HT-29 (cell line): ENCODE measurements at places on chromosomes 7 and 10. TPM values are rescaled to one million over a fixed set of nuclear protein-coding genes. Genes with fewer than 3 reads are reported as not detected.
A peak's percentile ranks its signal among the peaks of the same experiment; 100 is the strongest.

DNA sequence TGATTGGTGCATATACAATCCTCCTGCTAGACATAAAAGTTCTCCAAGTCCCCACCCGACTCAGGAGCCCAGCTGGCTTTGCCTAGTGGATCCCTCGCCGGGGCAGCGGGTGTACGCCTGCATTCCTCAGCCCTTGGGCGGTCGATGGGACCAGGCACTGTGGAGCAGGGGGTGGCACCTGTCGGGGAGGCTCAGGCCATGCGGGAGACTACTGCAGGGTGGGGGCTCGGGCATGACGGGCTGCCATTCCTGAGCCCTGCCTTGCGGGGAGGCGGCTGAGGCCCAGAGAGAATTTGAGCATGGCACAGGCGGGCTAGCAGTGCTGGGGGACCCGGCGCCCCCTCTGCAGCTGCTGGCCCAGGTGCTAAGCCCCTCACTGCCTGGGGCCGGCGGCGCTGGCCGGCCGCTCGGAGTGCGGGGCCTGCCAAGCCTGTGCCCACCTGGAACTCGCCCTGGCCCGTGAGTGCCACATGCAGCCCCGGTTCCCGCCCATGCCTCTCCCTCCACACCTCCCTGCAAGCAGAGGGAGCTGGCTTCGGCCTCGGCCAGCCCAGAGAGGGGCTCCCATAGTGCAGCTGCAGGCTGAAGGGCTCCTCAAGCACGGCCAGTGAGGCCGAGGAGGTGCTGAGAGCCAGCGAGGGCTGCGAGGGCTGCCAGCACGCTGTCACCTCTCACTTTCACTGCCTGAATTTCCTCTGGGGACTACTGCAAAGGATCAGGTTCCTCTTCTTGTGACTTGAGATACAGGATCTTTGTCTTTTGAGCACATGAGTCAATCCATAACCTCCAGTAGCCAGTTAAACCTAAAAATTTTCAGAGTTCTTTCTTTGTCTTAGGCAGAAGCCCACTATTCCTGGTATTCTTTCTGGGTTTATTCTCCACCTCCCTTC is 25.1 kb upstream of the ELOVL3 start:
- no peak for DNase-seq

Gene CD36
- total RNA-seq, result not detected in 2 replicates

- DNase-seq, result peak; percentile 88
Observed at GRCh38 chr7:142808802-142809583, 38.2 kb downstream of the PRSS2 start.

Gene TPK1
- 0.94 and 1.4 TPM in 2 replicates for total RNA-seq

DNA sequence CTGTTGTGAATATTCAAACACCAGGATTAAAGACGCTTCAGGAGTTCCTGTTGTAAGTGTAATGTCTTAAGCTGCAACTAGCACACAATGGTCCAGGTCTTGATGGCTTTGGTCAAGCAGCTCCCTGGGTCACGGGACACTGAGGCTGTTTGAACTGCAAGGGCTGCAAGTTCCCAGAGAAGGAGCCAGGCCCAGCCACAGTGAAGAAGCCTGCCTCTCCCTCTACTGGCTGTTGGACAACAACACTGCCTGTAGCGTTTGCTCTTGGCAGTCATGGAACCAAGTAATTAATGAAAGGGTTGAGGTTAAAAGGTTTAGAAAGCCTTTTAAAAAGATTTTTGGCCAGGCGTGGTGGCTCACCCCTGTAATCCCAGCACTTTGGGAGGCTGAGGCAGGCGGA is 31.9 kb upstream of the GUSB start:
- peak; percentile 73 for DNase-seq

DNA sequence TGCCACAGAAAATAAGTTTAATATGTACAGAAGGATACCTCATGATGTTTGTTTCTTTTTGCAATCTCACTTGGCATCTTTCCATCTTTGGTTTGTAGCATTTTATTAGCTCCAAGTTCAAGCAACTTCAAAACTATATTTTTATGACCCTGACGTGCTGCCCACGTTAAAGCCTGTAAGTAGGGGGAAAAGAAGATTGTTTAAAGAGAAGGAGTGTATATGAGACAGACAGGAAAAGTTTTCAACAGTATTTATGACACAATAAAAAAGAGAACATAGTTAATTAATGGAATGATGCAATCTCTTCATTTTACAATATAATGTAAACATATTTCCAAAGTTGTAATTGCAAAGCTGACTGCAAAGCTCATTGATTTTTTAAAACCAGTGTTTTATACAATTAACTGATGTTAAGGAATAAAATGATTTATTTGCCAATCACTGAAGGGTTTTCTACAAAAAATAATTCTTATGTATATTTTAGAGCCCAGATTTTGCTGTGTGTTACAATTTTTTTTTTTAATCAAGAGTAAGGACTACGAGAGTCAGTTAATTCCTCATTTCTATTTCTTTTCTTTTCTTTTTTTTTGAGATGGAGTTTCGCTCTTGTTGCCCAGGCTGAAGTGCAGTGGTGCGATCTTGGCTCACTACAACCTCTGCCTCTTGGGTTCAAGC is 42.5 kb downstream of the ASZ1 start:
- peak; percentile 68 for DNase-seq

Gene CFAP46
- total RNA-seq, result not detected in 2 replicates

GRCh38 chr10:44513591-44513990 is 128.7 kb upstream of the CXCL12 start:
- no peak for DNase-seq

GRCh38 chr7:112510001-112510742 is 29.4 kb downstream of the LSMEM1 start:
- no peak for DNase-seq

GRCh38 chr10:19570120-19570519 is 246.1 kb upstream of the PLXDC2 start:
- DNase-seq, result no peak

Gene EVX1
- total RNA-seq, result 0.31 TPM in 1 of 2 replicates, not detected in the other

- no peak for DNase-seq
Observed at GRCh38 chr7:94099679-94100078, 95.5 kb upstream of the BET1 start.

DNA sequence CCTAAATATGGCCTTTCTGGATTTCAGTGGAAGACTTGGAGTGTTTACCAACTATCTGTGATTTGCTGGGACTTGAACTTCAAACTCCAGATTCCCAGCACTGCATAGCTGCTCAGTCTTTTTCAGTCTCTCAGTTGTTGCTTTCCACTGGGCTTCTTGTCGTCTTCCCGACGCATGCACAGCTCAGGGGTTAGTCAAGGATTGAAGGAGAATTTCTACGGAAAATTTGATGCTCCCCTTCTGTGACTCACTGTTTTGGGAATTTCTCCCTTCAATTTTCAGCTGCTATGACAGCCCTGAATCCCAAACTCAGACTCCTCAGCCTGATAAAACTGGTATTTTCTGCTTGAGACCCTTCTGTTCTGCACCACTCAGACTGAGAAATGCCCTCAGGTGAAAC is 91.7 kb downstream of the CYP26A1 start:
- no peak for DNase-seq

DNA sequence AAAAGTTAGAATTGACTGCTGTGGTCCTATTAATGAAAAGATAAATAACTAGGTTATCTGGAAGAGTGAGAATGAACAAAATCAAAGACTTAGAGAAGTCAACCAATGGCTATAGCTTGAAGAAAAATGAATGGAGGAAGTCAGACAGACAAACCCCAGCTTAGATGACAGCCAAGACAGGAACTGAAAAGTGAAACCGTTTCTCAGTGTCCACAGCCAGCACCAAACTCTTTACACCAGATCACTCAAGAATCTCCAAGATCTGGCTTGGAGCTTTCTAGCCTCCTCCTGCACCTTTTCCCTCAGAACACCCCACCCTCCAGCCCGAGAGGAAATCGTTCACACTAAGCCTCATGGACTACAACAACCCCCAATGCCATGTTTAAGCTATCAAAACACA is 167.0 kb downstream of the SFMBT2 start:
- DNase-seq, result no peak

- DNase-seq, result no peak
Observed at GRCh38 chr10:35495521-35496119, 109.5 kb upstream of the GJD4 start.

Gene MYH16
- total RNA-seq, result 0.05 TPM in 1 of 2 replicates, not detected in the other
